ENCODE measurements at places on chromosomes 2 and 18.
A peak's percentile ranks its signal among the peaks of the same experiment; 100 is the strongest.

- DNase-seq: no peak
Observed at GRCh38 chr2:129459200-129459876, 520.1 kb upstream of the RAB6C start.

DNA sequence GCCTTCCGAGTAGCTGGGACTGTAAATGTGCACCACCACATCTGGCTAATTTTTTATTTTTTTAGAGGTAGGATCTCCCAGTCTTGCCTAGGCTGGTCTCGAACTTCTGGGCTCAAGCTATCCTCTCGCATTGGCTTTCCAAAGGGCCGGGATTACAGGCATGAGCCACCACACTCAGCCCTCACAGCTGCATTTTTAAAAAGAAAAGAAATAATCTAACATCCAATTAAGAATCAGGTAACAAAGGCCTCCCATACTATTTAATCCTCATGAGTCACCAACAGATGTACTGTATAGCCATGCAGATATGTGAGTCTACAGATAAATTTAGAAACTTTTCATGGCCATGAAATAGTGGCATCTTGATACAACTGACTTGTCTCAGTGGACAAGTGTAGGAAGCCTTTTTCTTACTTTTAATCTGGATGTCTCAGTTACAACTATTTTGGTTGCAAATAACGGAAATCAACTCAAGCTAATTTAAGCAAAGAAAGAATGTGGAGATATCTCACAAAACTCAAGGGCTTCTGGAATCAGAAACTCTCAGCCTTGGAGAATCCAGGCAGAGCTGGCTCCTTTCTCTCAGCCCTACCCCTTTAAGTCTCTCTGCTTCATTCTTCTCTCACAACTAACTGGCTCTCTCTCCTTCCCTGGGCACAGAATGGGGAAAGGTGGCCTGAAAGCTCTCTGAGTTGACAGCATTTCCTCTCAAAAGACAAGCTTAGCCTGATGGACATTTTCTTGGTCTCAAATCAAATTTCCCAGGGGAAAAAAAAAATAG, 12.8 kb upstream of the PPM1B start:
- no peak for DNase-seq

- peak; percentile 33 for DNase-seq
Observed at GRCh38 chr2:118973542-118973951, 31.6 kb downstream of the MARCO start.

GRCh38 chr2:5703166-5703565, 11.0 kb downstream of the SOX11 start:
- DNase-seq: no peak

DNA sequence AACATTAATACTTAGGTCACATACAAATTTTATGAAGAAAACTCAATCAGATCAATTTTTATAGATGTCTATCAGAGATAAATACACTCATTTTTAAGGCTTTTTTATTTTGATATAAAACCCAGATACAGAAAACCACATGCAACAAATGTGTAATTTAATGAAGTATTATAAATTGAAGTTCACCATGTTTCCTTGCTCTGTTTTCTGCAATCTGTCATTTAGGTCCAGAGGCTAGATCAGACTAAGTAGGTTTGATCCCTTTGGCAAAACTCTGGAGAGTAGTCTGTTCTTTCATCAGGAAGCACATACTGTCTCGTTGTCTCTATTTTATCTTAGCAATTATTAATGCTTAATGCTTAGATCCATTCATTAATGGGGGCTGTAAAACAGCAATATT, 841.6 kb downstream of the MBD2 start:
- DNase-seq: no peak

GRCh38 chr2:237964578-237965404, 2.0 kb upstream of the UBE2F start:
- DNase-seq: no peak

DNA sequence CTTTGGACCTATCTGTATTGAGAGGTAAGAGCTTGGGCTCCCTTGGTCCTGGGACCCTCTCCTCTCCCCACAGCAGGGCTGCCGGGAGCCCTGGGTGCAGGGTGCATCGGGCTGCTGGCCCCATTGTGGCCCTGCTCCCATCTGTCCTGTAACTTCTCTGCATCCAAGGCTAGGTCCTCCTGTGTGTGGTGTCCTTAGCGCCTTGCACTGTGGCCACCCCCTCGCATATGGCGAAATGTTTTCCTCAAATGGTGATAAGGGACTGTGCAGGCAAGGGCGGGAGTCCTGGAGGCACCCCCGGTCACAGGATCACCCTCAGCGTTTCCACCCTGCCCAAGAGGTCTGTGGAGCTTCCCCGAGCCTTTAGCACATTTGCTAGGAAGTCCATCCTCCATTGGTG, 208.2 kb downstream of the SH3RF3 start:
- DNase-seq: no peak

DNA sequence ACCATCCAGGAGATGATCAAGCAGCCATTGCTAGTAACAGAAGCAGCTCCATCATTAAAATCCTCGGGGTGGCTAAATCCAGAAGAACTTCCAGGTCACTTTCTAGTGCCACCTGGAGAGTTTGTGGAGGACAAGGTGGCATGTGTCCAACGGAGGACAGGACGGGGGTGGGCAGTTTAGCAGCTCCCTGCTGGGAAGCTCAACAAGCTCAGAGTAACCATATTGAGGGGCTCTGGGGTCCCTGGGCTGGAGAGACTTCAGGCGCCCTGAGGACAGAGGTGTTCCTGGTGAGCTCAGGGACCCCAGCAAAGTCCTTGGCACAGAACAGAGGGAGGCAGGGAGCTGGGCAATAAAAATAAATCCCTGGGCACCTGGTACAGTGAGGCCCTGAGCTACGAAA, 140.0 kb upstream of the FHL2 start:
- peak; percentile 16 for DNase-seq

DNA sequence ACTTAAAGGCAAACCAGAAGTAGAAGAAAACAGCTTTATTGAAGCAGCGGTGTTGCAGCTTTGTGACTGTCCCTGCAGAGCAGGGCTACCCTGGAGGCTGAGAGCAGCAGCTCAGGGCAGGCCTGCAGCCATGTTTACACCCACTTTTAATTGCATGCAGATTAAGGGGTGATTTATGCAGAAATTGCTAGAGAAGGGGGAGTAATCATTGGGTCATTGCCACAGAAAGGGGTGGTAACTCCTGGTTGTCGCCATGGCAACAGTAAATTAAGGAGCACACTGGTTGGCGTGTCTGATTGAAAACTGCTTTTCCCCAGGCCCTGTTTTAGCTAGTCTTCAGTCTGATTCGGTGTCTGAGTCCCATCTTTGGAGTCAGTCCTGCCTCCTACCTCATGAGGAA, 195.4 kb upstream of the HDAC4 start:
- no peak for DNase-seq

GRCh38 chr2:67726416-67726815, 329.3 kb downstream of the ETAA1 start:
- DNase-seq: no peak

DNA sequence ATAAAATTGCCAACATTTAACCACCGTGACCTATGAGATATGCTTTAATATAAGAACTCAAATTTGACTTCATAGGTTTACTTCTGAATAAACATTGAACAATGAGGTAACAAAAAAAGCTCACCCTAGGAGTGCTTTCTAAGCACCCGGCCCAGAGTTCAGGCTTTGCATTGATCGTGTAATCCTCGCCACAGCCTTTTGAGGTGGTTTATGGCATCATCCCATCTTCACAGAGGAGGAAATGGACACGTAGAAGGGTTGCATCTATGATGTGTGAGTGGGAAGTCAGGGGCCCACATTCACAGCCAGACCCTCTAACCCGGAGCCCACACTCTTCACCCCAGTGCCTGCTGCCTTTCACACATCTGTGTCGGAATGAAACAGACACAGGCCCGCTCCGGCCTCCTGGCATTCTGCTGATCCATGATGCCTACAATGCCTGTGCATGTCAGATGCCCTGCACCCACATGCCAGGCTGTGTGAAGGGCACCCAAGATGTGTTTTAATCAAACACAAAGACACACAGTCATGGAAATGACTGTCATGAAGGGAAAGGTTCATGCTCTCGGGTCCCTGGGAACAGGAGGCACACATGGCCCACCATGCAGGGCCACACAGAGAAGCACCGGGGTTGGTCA, 48.6 kb upstream of the RPL31 start:
- DNase-seq: no peak

DNA sequence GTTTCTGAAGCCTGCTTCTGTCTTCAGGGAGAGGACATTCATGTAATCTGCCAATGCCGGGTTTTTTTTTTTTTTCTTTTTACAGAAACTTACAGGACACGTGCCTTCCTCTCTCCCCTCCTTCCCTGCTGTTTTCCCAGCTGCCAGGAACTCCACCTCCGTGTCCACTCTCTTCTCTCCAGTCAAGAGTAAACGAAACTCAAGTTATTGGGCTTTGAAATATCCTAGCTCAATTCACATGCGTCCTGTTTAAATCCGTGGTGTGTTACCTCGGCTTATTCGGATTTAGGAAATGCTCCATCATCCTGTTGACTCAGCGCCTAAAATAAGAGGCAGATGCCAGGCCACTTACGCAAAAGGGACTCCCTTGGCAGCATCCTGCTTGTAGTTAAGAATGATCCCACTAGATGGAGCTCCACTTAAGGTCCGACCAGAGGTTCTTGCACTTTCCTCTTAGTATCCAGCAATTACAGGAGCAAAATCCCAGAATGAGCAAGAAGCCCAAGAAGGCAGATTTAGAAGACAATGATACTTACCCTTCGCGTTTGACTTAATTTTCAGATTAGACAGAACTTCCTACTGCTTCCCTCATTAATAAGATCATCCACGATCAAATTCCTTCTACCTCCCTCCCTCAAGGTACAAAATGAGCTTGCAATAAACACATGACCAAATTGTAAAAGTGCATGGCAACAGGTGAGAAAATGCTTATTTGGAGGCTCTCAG, 97.2 kb upstream of the ZCCHC2 start:
- DNase-seq: peak; percentile 77

DNA sequence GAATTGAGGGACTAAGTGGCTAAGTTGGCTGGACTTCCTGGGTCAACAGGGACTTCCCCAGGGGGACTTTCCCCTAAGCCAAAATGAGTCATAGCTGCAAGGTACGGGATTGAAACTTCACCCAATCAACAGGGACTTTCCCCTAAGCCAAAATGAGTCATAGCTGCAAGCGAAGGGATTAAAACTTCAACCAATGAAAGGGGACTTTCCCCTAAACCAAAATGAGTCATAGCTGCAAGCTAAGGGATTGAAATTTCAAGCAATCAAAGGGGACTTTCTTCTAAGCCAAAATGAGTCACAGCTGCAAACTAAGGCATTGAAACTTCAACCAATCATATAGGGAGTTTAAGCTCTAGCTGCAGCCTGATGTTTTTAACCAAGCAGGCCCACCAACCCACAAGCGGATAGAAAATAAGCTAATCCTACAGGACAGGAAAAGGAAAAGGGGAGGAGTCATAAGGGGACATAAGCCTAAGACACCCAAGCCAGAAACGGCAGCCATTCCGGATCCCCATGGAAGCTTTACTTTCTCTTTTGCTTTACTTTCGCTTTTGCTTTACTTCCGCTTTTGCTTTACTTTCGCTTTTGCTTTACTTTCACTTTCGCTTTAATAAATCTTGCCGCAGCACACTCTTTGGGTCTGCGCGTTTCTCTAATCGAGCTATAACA, 1375.4 kb upstream of the CELF4 start:
- no peak for DNase-seq

DNA sequence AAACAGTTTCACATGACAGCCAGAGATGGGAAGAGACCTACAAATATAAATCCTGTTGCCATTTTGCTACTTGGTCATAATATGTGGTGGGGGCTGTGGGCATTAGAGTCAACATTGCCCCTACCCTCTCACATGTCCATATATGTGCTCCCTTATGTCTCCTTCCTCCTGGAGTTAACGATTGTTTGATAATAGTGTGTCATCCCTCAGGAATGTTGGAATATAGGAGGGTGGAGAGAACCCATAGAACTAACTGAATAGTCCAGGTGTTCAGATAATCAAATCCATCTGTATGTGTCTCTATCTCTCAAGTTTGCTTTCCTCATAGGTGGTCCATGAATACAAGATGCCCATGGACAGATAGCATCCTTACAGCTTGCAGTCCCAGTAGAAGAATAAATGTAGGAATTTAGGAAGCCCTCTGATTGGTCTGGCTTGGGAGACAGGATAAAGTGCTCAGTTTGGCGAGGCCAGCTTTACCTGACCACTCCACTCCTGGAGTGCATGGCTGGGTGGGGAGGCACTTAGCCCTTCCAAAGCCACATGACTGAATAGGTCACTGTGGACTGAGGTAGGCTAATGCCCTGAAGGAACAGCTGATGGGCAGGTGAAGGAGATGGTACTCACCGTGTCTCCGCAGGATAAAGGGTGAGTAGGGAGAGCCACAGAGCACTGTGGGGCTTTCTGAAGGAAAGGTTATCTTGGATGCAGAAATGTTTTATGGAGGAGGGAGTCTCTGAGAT, 166.9 kb downstream of the CDCA7 start:
- no peak for DNase-seq

DNA sequence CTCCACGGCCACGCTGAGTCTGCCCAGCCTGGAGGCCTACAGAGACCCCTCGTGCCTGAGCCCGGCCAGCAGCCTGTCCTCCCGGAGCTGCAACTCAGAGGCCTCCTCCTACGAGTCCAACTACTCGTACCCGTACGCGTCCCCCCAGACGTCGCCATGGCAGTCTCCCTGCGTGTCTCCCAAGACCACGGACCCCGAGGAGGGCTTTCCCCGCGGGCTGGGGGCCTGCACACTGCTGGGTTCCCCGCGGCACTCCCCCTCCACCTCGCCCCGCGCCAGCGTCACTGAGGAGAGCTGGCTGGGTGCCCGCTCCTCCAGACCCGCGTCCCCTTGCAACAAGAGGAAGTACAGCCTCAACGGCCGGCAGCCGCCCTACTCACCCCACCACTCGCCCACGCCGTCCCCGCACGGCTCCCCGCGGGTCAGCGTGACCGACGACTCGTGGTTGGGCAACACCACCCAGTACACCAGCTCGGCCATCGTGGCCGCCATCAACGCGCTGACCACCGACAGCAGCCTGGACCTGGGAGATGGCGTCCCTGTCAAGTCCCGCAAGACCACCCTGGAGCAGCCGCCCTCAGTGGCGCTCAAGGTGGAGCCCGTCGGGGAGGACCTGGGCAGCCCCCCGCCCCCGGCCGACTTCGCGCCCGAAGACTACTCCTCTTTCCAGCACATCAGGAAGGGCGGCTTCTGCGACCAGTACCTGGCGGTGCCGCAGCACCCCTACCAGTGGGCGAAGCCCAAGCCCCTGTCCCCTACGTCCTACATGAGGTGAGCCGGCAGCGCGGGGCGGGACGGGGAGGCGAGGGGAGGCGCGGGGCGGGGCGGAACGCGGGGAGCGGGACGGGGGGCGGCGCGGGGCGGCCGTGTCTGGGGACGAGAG, 15.2 kb downstream of the NFATC1 start:
- DNase-seq: no peak

DNA sequence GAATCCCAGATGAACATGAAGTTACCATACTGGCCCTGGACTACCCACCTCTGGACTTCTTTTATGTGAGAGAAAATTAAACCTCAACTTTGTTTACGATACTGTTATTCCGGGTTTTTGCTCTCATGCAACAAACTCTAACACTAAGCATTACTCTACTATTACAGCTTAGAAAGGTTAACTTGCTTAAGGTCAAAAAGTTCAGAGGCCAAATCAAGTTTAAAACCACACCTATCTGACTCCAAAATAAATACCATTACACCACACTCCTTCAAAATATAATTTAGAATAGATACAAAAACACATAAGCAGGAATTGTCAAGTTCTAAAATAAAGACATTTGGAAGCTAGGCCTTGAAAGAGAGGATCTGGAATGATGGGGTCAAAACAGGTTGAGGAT, 75.0 kb downstream of the DTNB start:
- DNase-seq: no peak
